ENCODE measurements at places on chromosomes 6 and 20. TPM values are rescaled to one million over a fixed set of nuclear protein-coding genes. Genes with fewer than 3 reads are reported as not detected.

- DNase-seq = peak; percentile 86
- H3K4me3 ChIP-seq = no peak overlapping the region
- no peaks in the 10 kb centered on the region for H3K36me3 ChIP-seq
These were observed 97.7 kb downstream of the KCNB1 start for GRCh38 chr20:49384437-49385434.

GRCh38 chr20:7806831-7807230 lies 133.4 kb downstream of the HAO1 start:
- DNase-seq = no peak
- no peaks in the 10 kb centered on the region for H3K27me3 ChIP-seq
- no peaks in the 10 kb centered on the region for H3K4me1 ChIP-seq
- H3K4me3 ChIP-seq = no peak overlapping the region
- H3K27ac ChIP-seq = no peak overlapping the region
- no peaks in the 10 kb centered on the region for H3K36me3 ChIP-seq

- H3K36me3 ChIP-seq = no peaks in the 10 kb centered on the region
- no peak for DNase-seq
- H3K4me3 ChIP-seq = no peak overlapping the region
- H3K27me3 ChIP-seq = no peaks in the 10 kb centered on the region
- H3K4me1 ChIP-seq = peaks cover 2% of the 10 kb centered on the region
These were observed 130.1 kb upstream of the DST start for GRCh38 chr6:56772737-56773184.

- no peak overlapping the region for H3K4me3 ChIP-seq
- no peak for DNase-seq
- H3K36me3 ChIP-seq = no peaks in the 10 kb centered on the region
- H3K4me1 ChIP-seq = no peaks in the 10 kb centered on the region
These were observed 1071.8 kb upstream of the CITED2 start for GRCh38 chr6:140446241-140446640.

DNA sequence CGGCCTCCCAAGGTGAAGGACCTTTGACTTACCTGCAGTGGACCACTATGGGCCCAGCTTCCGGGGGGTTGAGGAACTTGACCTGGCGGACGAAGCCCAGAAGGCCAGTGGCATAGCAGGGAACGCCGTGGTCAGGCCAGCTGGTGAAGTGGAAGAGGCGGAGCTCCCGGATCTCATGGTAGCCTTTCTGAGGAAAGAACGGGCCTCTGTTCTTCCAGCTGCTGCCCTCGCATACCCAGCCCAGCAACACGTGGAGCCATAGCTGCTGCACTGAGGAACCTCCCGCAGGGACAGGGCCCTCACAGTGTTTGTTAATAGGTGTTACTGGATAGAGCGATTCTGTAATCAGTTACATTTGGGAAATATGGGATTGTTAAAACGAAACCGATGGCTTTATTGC lies 492.1 kb upstream of the CHD6 start:
- H3K36me3 ChIP-seq = no peaks in the 10 kb centered on the region
- H3K27me3 ChIP-seq = no peaks in the 10 kb centered on the region
- H3K4me1 ChIP-seq = no peaks in the 10 kb centered on the region
- DNase-seq = no peak

DNA sequence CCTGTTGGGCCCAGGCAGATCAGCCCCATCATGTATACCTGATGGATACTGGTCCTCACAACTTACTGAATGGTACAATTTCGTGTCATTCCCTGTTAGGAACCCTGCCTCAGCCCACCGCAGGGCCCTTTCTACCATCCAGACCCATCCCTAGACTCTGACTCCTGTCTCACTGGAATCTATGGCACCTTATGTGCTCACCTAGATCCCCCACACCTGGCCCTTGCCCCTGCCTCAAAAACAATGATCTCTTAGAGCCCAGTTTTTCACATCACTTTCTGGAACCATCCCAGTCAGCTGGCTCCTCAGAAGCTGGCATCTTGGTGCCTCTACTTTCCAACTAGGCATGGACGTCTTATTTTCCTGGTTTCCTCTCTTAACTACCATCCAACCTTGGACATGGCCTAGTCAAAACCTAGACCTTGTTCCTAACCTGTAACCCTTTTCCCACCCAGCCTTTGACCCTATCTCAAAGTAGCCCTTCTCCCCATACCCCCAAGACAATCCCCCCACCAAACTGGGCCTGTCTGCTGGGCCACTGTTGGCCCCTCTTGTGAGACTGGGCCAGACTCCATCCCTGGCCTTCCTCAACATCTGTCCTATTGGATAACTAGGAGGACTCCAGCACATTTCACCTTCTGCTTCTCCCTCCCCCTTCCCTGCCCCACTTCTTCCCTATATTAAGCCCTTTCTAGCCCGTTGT lies 981 bp downstream of the HM13 start:
- H3K4me1 ChIP-seq = peaks cover 24% of the 10 kb centered on the region
- no peak overlapping the region for H3K27ac ChIP-seq
- H3K4me3 ChIP-seq = peak overlapping the region; percentile 95
- H3K36me3 ChIP-seq = no peaks in the 10 kb centered on the region

DNA sequence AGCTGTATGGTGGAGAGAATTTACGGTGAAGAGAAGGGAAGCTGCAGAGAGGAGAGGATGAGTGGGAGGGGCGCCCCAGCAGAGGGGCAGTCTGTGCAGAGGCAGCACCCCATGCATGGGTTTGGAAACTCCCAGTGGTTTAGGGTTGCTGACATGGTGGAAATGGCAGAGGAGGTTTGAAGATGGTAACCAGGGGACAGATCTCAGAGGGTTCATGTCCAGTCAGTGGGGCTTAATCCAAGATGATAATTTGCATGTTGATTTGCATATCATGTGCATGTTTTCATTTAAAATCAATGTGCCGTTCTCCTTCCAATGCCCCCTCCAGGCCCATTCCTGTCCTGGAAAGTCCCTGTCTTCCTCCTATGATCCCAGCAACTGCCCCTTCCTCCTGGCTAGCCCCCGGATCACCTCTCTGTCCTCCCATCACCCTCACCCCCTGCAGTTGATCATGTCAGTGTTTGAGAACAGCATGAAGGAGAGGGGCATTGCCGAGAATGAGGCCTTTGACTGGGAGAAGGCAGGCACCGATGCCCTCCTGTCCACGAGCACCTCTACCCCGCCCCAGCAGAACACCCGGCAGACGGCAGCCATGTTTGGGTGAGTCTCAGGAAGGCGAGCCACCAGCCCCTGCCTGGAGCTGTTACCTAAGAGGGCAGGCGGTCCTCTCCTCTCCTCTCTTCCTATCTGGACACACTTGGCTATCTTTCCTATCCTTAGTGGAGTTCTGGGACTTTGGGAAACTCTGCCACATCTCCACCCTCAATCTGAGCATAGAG lies 14.3 kb downstream of the TTBK1 start:
- H3K36me3 ChIP-seq = no peaks in the 10 kb centered on the region
- no peak overlapping the region for H3K4me3 ChIP-seq
- peak; percentile 35 for DNase-seq
- no peaks in the 10 kb centered on the region for H3K4me1 ChIP-seq
- H3K27ac ChIP-seq = no peak overlapping the region

DNA sequence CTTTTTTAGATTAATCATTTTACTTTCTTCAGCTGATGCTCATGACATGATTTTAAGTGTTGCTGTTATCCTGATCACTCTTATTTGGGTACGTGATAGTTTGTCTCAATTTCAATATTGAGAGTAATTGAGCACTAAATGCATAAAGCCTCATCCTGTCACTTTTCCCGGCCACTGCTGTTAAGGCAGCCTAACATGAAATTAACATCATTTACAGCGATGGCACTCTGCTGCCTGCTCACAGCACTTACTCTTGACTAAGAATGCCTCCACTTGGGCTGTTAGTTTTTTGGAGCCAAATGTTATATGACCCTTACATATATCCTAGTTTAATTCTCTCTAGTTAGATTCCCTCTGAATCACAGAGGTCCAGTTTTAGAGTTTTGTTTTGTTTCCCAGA lies 107.3 kb downstream of the SLX4IP start:
- DNase-seq = no peak
- H3K36me3 ChIP-seq = no peaks in the 10 kb centered on the region
- H3K27me3 ChIP-seq = no peaks in the 10 kb centered on the region
- no peak overlapping the region for H3K27ac ChIP-seq

DNA sequence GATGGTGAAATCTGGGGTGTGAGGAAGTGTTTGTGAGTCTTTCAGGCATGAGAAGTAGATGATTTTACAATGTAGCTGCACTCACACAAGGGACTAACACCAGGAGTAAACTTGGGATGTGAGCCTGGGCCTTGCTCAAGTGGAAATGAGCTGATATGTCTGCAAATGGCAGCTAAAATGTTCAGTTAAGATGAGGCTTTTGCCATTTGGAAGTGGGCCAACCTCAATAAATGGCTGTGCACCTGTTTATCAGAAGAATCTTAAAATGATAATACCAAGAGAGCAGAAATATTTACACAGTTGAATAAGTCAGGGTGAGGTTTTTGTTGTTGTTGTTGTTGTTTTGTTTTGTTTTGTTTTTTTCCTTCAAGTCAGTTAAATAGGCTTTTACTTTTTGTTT lies 25.7 kb upstream of the KLHL31 start:
- no peaks in the 10 kb centered on the region for H3K27me3 ChIP-seq
- H3K36me3 ChIP-seq = no peaks in the 10 kb centered on the region
- no peak for DNase-seq
- no peak overlapping the region for H3K27ac ChIP-seq
- H3K4me3 ChIP-seq = no peak overlapping the region
- H3K4me1 ChIP-seq = no peaks in the 10 kb centered on the region

BIRC7 gene
- total RNA-seq = 4.0 TPM

UNC5CL gene
- 53.7 TPM for total RNA-seq

DAAM2 gene
- total RNA-seq = 19.8 TPM

DOK5 gene
- 5.4 TPM for total RNA-seq

ECT2L gene
- 0.13 TPM for total RNA-seq

All from kidney (tissue), 22 donors.